ENCODE measurements at places on chromosomes 4 and X. TPM values are rescaled to one million over a fixed set of nuclear protein-coding genes. Genes with fewer than 3 reads are reported as not detected.

ANTXR2 gene
- 24.0 TPM for total RNA-seq

C4orf51 gene
- total RNA-seq, result not detected

OPHN1 gene
- total RNA-seq, result 20.1 TPM

UCP1 gene
- total RNA-seq, result not detected

RGN gene
- 0.71 TPM for total RNA-seq

SUPT20HL1 gene
- not detected for total RNA-seq

SRPX gene
- 13.4 TPM for total RNA-seq

IL21 gene
- not detected for total RNA-seq

EBP gene
- total RNA-seq, result 87.0 TPM

NWD2 gene
- total RNA-seq, result 1.1 TPM

P2RY8 gene
- 0.81 TPM for total RNA-seq

MAGEA9B gene
- not detected for total RNA-seq

KCNE5 gene
- total RNA-seq, result 0.32 TPM

HPGD gene
- total RNA-seq, result 244 TPM

USP17L12 gene
- not detected for total RNA-seq

ZFYVE28 gene
- 10.9 TPM for total RNA-seq

HMGN5 gene
- total RNA-seq, result 0.49 TPM

FATE1 gene
- total RNA-seq, result 0.80 TPM

TBC1D14 gene
- 101 TPM for total RNA-seq

MAGEA4 gene
- not detected for total RNA-seq

STK32B gene
- total RNA-seq, result 3.4 TPM

CT45A5 gene
- not detected for total RNA-seq

FDCSP gene
- not detected for total RNA-seq

NRK gene
- total RNA-seq, result 0.42 TPM

CCDC149 gene
- 9.8 TPM for total RNA-seq

PDLIM3 gene
- total RNA-seq, result 23.7 TPM

EGFL6 gene
- total RNA-seq, result 0.38 TPM

RBM46 gene
- total RNA-seq, result not detected

FGFBP2 gene
- 2.9 TPM for total RNA-seq

MED14 gene
- 36.8 TPM for total RNA-seq

ZMAT1 gene
- 2.2 TPM for total RNA-seq

TBC1D19 gene
- total RNA-seq, result 10.4 TPM

POU3F4 gene
- total RNA-seq, result not detected

NXF2 gene
- not detected for total RNA-seq

KLB gene
- total RNA-seq, result 0.52 TPM

DCLK2 gene
- 1.1 TPM for total RNA-seq

CENPI gene
- 0.29 TPM for total RNA-seq

CUL4B gene
- total RNA-seq, result 25.3 TPM

SYTL5 gene
- total RNA-seq, result not detected

EPGN gene
- total RNA-seq, result 4.0 TPM

SMIM10 gene
- not detected for total RNA-seq

PPP1R2C gene
- total RNA-seq, result not detected

SPOCK3 gene
- total RNA-seq, result not detected
